ENCODE measurements at places on chromosomes 13 and 19. TPM values are rescaled to one million over a fixed set of nuclear protein-coding genes. Genes with fewer than 3 reads are reported as not detected.

DZIP1 gene
- total RNA-seq = 13.0 TPM

KRI1 gene
- total RNA-seq = 17.1 TPM

ZNF266 gene
- 3.1 TPM for total RNA-seq

GPI gene
- 727 TPM for total RNA-seq

ASPDH gene
- not detected for total RNA-seq

POSTN gene
- total RNA-seq = 0.06 TPM
